ENCODE measurements at places on chromosomes 7 and 10. TPM values are rescaled to one million over a fixed set of nuclear protein-coding genes. Genes with fewer than 3 reads are reported as not detected.

DNA sequence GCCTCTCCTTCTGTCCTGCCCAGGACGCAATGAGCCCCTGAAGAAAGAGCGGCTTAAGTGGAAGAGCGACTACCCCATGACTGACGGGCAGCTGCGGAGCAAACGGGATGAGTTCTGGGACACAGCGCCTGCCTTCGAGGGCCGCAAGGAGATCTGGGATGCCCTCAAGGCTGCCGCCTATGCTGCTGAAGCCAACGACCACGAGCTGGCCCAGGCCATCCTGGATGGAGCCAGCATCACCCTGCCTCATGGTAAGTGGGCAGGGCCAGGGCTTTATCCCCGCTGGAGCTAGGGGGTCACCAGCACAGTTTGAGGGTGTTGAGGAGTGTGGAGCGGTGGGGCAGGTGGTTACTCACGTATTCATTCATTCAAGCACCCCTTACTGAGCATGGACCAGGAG is 4.7 kb upstream of the ANKRD2 start:
- no peak overlapping the region for H3K4me3 ChIP-seq
- no peaks in the 10 kb centered on the region for H3K4me1 ChIP-seq
- no peaks in the 10 kb centered on the region for H3K27me3 ChIP-seq
- no peak overlapping the region for H3K27ac ChIP-seq
- H3K36me3 ChIP-seq, result no peaks in the 10 kb centered on the region

GRCh38 chr7:149496642-149497391 is 792 bp downstream of the ZNF746 start:
- peaks cover 37% of the 10 kb centered on the region for H3K27me3 ChIP-seq
- peak overlapping the region; percentile 98 for H3K4me3 ChIP-seq
- H3K27ac ChIP-seq, result no peak overlapping the region
- H3K4me1 ChIP-seq, result peaks cover 3% of the 10 kb centered on the region
- no peaks in the 10 kb centered on the region for H3K36me3 ChIP-seq

DNA sequence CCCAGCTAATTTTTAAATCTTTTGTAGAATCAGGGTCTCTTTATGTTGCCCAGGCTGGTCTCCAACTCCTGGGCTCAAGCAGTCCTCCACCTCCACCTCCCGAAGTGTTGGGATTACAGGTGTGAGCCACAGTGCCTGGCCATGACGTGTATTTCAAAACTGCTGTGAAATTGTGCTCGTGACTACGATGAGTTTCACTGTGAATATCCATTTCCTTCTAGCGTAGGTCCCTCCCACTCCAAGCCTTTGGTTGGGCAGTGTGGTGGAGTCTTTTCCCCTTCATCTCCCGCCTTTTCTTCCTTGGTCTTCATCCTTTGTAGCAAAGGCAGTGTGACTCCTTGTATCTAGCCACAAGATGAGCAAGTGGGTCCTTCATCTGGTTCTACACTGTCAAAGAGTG is 56.2 kb downstream of the CUL1 start:
- DNase-seq, result no peak
- peaks cover 7% of the 10 kb centered on the region for H3K36me3 ChIP-seq
- H3K4me1 ChIP-seq, result no peaks in the 10 kb centered on the region
- H3K27me3 ChIP-seq, result no peaks in the 10 kb centered on the region
- H3K4me3 ChIP-seq, result no peak overlapping the region
- no peak overlapping the region for H3K27ac ChIP-seq

DNA sequence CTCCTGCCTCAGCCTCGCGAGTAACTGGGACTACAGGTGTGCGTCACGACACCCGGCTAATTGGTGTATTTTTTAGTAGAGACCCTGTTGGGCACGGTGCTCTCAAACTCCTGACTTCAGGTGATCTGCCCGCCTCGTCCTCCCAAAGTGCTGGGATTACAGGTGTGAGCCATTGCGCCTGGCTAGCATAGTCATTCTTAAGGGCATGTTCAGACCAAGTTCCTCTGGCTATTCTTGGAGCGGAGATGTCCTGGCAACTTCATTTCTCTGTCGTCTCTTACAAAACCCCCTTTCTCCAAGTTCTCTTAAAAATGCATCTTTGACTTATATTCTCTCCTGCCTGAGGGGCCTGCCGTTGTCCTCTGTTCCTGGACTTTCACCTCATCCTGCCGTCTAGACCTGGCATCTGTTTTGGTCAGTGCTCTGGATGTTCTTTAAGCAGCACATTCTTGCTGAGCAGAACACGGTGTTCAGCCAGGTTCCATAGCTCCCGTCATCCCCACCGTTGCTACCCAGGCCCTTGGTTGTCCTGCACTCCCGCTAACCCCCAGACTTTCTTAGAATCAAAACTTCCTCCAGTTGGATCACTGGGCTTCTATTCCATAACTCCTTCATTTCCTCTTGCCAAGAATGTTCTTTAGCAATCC is 509.9 kb upstream of the GALNT17 start:
- H3K36me3 ChIP-seq, result no peaks in the 10 kb centered on the region
- peaks cover 13% of the 10 kb centered on the region for H3K27me3 ChIP-seq
- no peak overlapping the region for H3K27ac ChIP-seq
- H3K4me3 ChIP-seq, result no peak overlapping the region

GRCh38 chr7:128352153-128352537 is 8.4 kb upstream of the RBM28 start:
- H3K27me3 ChIP-seq, result peaks cover 93% of the 10 kb centered on the region
- peaks cover 5% of the 10 kb centered on the region for H3K4me1 ChIP-seq
- H3K27ac ChIP-seq, result no peak overlapping the region
- H3K36me3 ChIP-seq, result no peaks in the 10 kb centered on the region
- DNase-seq, result peak; percentile 81

GRCh38 chr10:14995964-14996565 is 36.9 kb downstream of the MEIG1 start:
- H3K27ac ChIP-seq, result no peak overlapping the region
- no peak for DNase-seq
- H3K27me3 ChIP-seq, result no peaks in the 10 kb centered on the region
- no peak overlapping the region for H3K4me3 ChIP-seq
- H3K4me1 ChIP-seq, result no peaks in the 10 kb centered on the region

DNA sequence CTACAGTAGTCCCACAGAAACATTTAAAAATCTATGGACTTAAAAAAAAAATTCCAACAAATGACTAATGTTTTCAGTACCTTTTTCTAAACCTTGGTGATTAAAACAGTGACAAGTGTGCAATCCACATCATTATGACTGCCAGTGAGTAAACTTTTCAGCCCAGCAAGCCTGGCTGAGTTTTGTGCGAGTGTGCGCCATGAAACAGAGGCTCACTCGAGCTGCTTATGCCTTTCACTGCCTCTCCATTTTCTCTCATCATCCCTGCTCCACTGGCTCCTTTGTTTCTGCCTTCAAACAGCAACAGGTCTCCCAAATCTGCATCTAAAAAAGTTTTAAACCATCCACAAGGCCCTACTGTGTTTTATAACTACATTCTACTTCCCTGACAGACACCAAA is 105.8 kb downstream of the USP6NL start:
- no peaks in the 10 kb centered on the region for H3K27me3 ChIP-seq
- H3K36me3 ChIP-seq, result peaks cover 8% of the 10 kb centered on the region
- H3K27ac ChIP-seq, result peak overlapping the region; percentile 74

- H3K27ac ChIP-seq, result no peak overlapping the region
- H3K27me3 ChIP-seq, result no peaks in the 10 kb centered on the region
- DNase-seq, result no peak
- no peak overlapping the region for H3K4me3 ChIP-seq
Observed at GRCh38 chr10:94197241-94197640, 165.5 kb downstream of the NOC3L start.

GRCh38 chr10:61406242-61406641 is 46.9 kb downstream of the TMEM26 start:
- no peak for DNase-seq
- H3K27ac ChIP-seq, result no peak overlapping the region
- H3K4me3 ChIP-seq, result no peak overlapping the region
- H3K27me3 ChIP-seq, result no peaks in the 10 kb centered on the region

- H3K4me1 ChIP-seq, result no peaks in the 10 kb centered on the region
- no peak for DNase-seq
- no peak overlapping the region for H3K4me3 ChIP-seq
- H3K36me3 ChIP-seq, result no peaks in the 10 kb centered on the region
- no peak overlapping the region for H3K27ac ChIP-seq
Observed at GRCh38 chr7:155064186-155064585, 5.9 kb upstream of the HTR5A start.

DNA sequence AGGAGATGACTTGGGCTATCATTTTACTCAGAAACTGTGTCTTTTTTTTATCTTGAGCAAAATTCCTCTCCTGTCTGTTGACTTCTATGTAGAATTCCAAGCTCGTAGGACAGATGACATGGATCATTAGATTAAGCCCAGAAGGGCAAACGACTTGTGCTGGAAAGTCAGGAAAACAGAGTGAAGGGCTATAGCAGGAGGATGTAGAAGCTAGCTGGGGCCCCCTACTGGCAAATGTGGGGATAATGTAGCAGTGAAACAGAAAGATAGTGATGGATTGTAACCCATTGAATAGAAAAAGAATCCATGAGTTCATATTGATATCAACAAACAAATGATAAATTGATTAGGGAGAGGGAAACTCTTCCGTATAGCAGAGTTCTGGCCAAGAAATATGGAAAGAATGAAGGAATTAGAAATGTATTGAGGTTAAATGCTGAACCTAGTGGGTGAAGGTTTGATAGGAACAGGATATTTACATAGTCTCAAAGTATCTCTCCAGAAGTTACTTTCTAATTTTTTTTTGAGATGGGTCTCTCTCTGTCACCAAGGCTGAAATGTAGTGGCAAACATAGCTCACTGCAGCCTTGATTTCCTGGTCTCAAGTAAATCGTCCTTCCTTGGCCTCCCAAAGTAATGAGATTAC is 103.6 kb downstream of the LYZL1 start:
- peaks cover 13% of the 10 kb centered on the region for H3K4me1 ChIP-seq
- peak; percentile 78 for DNase-seq
- no peak overlapping the region for H3K4me3 ChIP-seq
- no peaks in the 10 kb centered on the region for H3K27me3 ChIP-seq
- H3K27ac ChIP-seq, result no peak overlapping the region

- no peaks in the 10 kb centered on the region for H3K36me3 ChIP-seq
- no peaks in the 10 kb centered on the region for H3K27me3 ChIP-seq
- DNase-seq, result no peak
- H3K27ac ChIP-seq, result no peak overlapping the region
- peaks cover 16% of the 10 kb centered on the region for H3K4me1 ChIP-seq
Observed at GRCh38 chr7:130400120-130400572, 19.9 kb downstream of the CPA1 start.

GRCh38 chr10:65964205-65964604 is 961.6 kb upstream of the LRRTM3 start:
- no peaks in the 10 kb centered on the region for H3K36me3 ChIP-seq
- H3K27ac ChIP-seq, result no peak overlapping the region
- no peaks in the 10 kb centered on the region for H3K27me3 ChIP-seq
- H3K4me3 ChIP-seq, result no peak overlapping the region
- DNase-seq, result no peak
- no peaks in the 10 kb centered on the region for H3K4me1 ChIP-seq

DNA sequence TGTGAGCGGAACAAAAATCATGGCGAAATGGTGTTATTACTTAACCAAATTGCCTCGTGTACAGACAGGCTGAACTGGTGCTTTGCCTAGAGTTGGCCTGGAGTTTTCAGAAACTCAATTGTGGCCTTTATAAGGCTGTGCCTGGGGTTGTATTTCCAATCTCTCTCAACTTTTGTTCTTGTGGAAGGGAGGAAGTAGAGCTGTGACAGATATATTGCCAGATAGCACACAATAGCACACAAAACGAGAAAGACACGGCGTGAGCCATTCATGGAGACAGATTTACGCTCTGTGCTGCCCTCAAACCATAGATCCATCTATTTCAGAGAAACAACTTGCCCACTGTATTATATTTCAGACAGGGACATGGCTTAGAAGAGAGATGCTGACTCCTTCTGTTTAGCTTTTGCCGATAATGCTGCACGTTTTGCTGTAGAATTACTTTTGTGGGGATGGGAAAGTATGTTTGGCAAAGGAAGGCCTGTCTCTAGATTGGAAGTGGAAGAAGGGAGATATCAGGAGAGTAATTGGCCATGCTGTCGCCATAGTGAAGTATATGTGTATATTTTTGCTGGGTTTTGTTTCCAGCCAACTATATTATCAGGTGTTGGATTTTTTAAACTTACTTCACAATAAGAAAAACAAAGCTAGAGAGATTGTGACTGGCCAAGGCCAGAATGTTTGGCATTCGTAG is 80.4 kb downstream of the AUTS2 start:
- H3K27me3 ChIP-seq, result no peaks in the 10 kb centered on the region
- DNase-seq, result no peak
- no peak overlapping the region for H3K27ac ChIP-seq
- peaks cover 20% of the 10 kb centered on the region for H3K4me1 ChIP-seq

DNA sequence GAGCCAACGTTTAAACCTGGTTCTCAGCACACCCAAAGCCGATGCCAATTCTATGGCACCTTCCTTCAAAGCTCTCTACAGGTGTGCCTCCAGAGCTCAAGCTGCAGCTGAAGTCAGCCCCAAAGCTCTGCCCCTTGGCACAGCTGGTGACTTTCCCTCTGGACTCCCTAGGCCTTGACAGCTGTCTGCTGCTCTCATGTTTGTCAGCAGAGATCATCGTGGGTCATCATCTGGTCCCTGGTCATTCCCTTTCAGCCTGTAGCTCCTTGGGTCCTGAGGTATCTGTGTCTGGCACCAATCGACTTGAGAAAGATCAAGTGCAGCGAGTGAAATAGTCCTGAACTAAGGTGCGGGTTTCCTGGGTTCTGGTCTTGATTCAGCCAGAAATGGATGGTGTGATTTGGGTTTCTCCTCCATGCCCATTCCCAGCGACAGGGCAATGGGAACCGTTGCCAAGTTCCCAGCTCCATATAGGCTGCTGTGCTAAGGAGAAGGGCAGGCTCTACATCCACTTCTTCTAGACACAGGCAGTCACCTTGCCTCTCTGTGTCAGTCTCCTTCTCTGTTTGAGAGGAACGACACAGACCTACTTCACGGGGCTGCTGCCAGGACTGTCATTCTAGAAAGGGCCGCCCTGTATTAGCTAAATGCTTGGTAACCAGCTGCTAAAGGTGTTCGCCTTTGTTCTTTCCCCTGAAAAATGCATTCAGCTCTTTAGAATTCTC is 3.6 kb downstream of the PKD1L1 start:
- no peaks in the 10 kb centered on the region for H3K4me1 ChIP-seq
- no peak for DNase-seq
- no peaks in the 10 kb centered on the region for H3K27me3 ChIP-seq
- H3K36me3 ChIP-seq, result no peaks in the 10 kb centered on the region
- H3K27ac ChIP-seq, result no peak overlapping the region

The PIK3CG gene
- not detected for total RNA-seq

The CAMK2B gene
- total RNA-seq, result 0.31 TPM

The ANKRD2 gene
- not detected for total RNA-seq

The ANKRD61 gene
- total RNA-seq, result not detected

The SERPINE1 gene
- not detected for total RNA-seq

The STRIP2 gene
- total RNA-seq, result 12.5 TPM

The IPMK gene
- 8.6 TPM for total RNA-seq

The FBXL15 gene
- 4.4 TPM for total RNA-seq

The LRRC4 gene
- total RNA-seq, result 19.8 TPM

The ITPRID1 gene
- not detected for total RNA-seq

The NKX2-3 gene
- total RNA-seq, result not detected

The PTPRN2 gene
- total RNA-seq, result 3.0 TPM

The RPEL1 gene
- total RNA-seq, result not detected

The PDK4 gene
- not detected for total RNA-seq
